ENCODE measurements at places on chromosomes 1 and 21. TPM values are rescaled to one million over a fixed set of nuclear protein-coding genes. Genes with fewer than 3 reads are reported as not detected.

DNA sequence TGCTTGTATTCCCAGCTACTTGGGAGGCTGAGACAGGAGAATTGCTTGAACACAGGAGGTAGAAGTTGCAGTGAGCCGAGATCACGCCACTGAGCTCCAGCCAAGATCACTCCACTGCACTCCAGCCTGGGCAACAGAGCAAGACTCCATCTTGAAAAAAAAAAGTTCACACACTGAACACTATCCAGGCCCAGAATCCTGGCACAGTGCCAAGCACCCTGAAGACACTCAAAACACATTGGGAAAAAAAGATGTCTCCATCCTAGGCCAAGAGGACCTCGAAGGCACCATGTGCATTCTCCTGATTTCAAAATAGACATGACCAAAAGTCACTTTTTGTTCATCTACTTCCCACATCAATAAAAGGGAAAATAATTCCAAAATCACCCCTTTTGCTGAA is 38.7 kb downstream of the SLC9A1 start:
- no peak for DNase-seq

GRCh38 chr1:17763995-17764394 is 8.9 kb downstream of the ACTL8 start:
- DNase-seq = no peak

- no peak for DNase-seq
These were observed 54.5 kb upstream of the ATP2B4 start for GRCh38 chr1:203572134-203572625.

DNA sequence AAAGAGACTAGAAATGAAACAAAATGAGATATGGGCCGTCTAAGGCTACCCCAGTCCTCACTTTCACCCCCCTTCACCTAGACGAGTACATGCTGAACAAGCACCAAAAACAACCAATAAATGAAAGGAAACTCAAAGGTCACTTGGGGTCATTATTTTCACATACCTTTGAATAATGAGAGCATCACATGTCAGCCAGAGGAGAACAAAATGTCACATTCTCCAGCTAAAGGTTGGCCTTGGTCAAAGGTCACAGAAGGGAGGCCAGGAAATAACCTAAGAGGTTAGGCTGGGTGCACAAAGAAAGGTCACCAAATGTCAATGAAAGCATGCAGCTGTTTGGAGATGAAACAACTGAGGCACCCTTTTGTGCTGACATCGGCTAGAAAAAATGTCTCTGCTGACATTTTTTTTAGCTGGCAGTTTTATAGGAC is 288.7 kb upstream of the USP25 start:
- DNase-seq = no peak

DNA sequence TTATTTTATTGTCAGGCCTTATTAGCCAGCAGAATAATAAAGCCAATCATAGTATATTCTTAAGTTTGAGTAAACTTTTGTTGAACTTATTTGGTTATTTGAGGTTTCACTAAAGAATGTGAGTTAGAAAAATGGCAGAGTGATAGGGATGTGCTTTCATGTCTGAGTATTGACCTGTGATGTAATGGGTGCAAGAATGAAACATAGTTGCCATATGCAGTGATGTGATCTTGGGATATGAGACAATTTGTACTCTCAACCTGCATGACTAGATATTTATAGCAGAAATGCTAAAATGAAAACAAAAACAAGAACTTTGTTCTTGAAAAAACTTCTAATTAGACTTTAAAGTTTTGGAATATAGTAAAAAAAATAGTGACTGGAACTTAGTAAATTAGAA is 97.9 kb downstream of the DISP1 start:
- no peak for DNase-seq

- DNase-seq = no peak
These were observed 812 bp downstream of the CACHD1 start for GRCh38 chr1:64470665-64471217.

DNA sequence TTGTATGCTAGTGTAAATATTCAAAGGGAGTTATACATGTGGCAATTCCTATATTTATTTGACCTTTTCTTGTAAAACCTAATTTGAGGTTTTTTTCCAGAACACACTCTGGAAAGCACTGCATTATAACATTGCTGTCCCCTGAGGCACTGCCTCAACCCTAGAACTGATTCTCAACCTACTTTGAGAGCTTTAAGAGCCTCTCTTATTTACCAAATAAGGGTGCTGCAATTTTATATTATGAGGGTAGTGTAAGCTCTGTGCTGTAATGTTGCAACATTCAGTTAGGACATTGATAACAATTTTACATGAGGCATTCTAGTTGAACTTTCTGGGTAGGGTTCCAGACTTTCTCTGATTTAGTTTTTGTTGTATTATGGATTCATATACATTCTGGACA is 302.2 kb upstream of the DEPDC1 start:
- no peak for DNase-seq

DNA sequence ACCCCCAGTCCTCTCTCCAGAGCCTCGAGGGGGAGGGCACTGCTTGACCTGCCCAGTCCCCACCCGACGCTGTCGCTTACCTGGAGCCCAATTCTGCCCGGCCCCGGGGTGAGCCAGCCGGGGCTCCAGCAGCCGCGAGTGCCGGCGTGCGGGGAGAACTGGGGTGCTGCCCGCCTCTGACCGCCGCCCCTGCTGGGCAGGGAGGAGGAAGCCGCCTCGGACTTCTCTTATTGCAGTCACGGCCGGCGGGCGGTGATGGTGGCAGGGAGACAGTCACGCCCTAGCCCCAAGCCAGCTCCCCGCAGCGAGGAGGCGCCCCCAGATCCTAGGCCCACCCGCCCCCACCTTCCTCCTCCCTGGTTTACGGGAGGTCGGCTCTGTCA is at the start of gene FGR:
FGR (minus strand) TSS at position 201 of the 383 bp plus-strand sequence. CDS start 11,269 bp downstream, outside the sequence.
- DNase-seq = no peak

GRCh38 chr1:35229587-35230360 is 36.8 kb upstream of the SFPQ start:
- DNase-seq = no peak

DNA sequence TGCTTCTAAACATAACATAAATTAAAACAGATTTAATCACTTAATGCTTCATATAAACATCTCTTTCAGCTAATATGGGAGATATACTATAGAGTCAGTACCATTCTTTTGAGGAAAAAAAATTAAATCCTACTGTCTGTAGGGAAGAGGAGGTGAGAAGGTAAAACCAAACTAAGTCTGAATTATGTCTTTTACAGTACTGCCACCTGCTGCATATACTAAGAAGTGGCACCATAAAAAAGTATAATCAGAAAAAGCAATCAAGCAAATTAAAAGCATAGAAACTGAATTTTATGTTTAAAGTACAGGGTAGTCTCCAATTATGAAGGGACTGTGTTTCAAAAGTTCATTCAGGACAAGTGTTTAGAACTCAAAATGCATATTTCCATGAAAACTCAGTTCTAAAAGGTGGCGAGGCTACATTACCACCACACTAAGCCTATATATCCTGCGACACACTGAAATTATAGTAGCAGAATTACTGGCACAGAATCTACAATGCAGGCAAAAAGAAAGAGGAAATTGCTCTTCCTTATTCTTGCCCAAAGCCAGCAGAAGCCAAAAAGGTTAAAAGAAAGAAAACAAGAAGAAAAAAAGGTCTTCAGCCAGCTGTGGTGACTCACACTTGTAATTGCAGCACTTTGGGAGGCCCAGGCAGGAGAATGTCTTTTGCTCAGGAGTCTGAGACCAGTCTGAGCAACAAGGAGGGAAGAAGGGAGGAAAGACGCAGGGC is 9.0 kb downstream of the NSL1 start:
- DNase-seq = no peak

DNA sequence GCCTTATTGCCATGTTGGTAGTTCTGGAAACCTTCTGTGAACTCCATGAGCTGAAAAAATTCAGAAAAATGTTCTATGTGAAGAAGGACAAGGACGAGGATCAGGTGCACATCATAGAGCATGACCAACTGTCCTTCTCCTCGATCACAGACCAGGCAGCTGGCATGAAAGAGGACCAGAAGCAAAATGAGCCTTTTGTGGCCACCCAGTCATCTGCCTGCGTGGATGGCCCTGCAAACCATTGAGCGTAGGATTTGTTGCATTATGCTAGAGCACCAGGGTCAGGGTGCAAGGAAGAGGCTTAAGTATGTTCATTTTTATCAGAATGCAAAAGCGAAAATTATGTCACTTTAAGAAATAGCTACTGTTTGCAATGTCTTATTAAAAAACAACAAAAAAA is 57.4 kb downstream of the KCNK1 start:
- no peak for DNase-seq

- DNase-seq = peak; percentile 18
These were observed 26.2 kb downstream of the DMAP1 start for GRCh38 chr1:44239331-44239960.

- no peak for DNase-seq
These were observed 20.8 kb upstream of the TLCD4 start for GRCh38 chr1:95096218-95096841.

DNA sequence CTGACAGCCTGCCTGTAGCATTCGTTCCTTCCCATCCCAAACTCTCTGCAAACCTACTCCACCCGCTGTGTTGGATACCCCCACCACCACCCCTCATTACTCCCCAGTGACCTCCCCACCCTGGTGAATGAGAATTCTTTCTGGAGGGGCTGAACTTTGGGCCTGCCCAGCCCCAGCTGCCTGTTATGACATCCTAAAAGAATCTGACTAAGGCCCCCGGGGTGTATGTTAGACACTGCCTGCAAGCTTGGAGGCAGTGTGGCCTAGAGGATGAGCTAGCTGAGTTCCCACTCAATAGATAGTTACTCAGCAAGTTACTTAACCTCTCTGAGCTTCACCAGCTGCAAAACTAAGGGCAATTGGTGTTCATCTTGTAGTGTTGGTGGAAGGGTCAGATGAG is 110.2 kb upstream of the FGGY start:
- no peak for DNase-seq

DNA sequence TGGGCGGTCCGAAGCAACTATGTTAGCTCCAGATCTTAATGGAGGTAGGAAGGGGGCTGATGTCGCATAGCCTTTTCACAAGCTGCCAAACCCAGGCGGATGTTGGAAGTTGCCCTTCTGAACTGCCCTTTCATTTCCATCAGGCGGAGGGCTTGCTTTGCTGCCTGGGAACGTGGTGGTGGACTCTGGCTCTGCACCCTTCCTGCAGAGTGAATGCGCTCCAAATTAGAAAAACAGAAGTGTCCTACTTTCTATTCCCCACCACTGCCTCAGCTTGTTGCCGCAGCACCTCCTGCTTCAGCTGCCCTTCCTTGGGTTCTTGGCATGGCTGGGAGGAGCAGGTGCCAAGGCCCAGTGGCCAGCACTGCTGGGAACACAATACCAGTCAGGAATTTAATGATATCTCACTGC is 60.6 kb downstream of the AK4 start:
- DNase-seq = no peak

GRCh38 chr1:51693419-51694155 is 76.7 kb downstream of the OSBPL9 start:
- no peak for DNase-seq

GRCh38 chr21:29371464-29371863 is 72.7 kb downstream of the BACH1 start:
- DNase-seq = peak; percentile 49

DNA sequence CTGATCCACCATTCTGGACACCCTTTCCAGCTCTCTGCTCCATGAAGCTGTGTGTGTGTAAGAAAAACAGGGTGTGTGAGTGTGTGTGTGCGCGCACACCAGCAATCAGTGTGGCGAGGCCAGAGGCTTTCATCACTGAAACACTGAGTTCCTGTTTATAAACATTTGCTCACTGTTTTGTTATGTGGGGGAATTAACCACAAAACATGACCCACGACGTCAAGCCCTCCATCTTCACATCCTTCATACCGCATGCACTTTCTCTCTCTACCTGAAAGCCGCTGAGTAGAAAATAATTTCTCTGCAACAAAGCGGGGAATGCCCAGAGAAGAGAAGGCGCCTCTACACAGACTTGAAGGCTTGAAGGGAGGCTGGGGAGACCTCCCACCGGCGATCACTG is 148.9 kb upstream of the IRF2BP2 start:
- DNase-seq = peak; percentile 58

DNA sequence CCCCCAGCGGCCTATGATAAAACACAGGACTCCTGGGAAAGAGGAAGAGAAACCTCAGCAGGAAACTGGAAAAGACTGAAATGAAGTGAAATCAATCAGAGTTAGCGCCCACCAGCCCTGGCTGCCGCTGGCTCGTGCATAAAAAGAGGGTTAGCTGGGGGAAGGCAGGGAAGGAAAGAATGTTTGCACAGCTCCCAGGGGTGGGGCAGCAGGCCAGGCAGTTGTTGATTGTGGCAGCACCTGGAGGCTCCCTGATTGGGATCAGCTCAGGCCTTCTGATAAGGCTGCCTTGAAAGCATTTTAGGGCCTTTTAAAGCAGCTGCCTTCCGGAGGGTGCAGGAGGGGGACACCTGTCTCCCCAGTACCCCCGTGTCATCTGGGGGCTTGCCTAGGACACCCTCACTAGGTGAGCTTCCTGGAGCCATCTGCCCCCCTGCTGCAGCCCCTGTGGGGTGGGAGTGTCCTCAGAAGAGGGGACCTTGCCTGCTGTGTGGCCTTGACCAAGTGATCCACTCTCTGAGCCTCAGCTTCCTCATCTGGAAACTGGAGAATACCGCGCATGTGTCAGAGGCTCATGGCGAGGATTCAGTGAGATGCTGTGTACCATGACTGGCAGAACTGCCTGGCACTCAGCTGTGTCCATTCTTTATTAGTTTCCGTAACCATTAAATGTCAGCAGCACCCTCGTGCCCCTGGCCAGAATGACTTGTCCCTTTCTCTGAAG is 6.6 kb downstream of the EPHB2 start:
- DNase-seq = no peak

DNA sequence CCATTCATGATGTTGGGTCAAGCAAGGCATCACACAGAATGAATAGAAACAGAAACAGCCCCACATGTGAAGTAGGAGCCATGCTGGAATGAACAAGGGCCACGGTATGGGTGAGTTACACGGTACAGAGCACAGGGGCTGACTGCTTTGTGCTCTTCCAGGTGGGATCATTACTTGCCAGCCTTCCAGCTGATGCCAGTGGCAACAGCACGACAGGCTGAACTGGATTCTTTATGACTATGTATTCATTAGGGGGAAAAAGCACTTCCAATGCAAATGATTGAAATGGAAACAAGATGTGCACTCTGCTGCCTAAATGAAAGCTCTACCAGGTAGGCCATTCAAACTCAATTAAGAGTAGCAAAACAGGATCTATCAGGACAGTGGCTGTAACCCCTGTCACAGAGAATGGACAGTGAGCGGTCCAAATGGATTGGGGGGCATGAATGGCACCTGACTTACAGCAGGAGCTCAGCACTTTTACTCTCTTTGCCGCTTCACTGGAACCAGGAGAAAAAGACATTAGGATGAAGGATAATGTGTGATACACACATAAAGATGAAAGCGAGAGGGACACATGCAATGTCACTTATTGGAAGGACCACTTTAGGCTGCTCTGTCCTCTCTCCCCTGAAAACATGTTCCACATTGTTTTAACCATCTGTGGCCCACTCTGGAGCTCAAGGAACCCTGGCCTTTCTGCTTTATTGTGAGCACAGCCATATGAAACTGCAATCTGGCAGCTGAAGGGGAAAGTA is 23.4 kb upstream of the IRF2BP2 start:
- DNase-seq = no peak

TIE1 gene
- not detected for total RNA-seq

ERRFI1 gene
- 1.5 TPM for total RNA-seq

C4BPA gene
- total RNA-seq = not detected

ISG15 gene
- total RNA-seq = 51.7 TPM

NUAK2 gene
- total RNA-seq = 2.3 TPM

OR6N2 gene
- total RNA-seq = not detected

OLIG2 gene
- not detected for total RNA-seq

IL19 gene
- not detected for total RNA-seq
